ENCODE measurements at places on chromosomes 12 and 14.

DNA sequence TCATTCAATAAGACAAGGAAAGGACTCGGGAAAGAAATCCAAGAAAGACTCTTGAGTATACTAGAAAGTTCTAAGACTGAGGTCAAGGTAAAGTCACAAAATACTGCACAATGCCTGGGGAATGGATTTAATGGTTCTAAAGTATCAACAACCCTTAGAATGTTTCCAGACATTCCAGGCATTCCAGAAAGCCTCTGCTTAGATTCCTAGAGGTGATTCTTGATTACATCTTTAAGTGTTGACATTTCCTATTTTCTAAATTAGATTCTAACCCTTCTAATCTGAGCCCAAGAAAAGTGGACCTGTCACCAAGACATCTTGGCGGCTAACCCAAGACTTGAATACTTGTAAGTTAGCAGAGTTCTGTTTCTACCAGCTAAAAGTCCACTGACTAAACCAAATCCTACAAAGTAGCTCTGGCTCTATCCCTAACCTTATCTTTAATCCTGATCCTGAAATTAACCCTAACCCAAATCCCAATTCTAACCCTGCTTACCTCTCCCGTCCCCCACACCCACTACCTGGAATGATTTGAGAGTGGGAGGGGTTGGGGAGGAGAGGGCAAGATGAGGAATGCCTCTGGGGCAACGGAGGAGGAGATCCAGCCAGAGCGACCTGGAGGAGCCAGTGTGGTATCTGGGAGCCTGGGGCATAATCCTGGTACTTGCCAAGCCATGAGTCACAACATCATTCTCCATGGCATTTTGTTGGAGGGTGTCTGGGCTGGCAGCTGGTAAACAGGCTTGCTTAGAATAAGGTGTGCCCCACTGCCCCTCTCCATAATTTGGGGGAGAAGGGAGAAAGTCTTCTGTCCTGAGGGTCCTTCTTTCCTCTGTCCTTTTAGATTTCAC lies 93.4 kb upstream of the HOXC13 start:
- DNase-seq: no peak

DNA sequence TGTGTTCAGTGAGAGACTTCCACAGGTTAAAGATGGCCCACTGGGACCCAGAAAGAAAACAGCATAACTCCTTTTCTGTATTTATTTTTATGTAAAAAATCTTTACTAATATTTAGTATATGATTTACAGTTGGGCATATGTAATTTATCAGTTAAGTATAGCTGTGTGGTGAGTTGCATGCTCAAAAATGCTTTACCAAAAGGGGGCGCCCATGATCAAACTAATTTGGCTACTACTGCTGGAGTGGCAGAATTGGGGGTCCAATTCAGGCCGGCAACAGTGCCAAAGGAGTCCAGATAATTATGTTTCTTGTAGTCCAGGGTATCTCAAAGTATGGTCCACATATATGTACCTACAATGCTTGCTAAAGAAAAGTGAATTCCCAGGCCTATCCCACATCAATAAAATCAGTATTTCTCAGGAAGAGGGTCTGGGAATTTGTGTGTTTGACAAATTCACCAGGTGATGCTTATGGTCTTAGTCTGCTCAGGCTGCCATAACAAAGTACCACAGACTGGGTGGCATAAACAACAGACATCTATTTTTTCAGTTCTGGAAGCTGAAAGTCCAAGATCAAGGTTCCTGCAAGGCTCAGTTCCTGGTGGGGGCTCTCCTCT lies 152.0 kb downstream of the KTN1 start:
- peak; percentile 42 for DNase-seq

DNA sequence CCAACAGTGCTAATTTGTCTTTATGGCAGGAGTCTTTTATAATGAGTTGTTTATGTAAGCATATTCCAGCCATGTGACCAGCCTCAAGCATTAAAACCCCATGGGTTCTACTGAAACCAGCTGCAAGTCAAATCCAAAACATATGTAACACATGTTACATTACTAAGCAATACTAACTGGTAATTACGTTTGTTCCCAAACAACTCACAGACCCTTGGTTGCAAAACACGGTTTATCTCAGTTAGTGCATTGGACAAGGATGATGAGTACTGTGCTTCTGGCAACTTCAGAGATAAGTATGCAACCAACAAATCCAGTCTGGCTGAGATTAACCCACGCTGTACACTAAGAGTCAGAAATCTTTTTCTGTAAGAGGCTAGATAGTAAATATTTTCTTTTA lies 110.1 kb upstream of the FAR2 start:
- no peak for DNase-seq

- peak; percentile 87 for DNase-seq
These were observed 6.5 kb downstream of the ZBTB1 start for GRCh38 chr14:64510825-64511671.

DNA sequence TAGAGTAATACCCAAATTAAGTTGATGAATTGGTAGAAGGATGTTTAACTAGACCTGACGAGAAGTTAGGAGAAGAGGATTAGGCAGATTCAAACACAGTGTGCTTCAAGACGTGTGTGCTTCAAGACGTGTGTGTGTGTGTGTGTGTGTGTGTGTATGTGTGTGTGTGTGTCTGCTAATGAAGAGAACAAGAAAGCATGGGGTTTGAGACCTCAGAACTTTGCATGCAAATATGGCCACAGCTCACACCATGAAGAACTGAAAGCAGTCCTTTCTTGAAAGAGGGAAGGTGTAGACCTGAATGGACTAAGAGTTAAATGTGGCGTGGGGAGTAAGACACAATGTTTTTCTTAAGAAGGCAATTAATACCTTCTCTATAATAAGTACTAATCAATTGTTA lies 32.5 kb upstream of the SSPN start:
- DNase-seq: no peak

DNA sequence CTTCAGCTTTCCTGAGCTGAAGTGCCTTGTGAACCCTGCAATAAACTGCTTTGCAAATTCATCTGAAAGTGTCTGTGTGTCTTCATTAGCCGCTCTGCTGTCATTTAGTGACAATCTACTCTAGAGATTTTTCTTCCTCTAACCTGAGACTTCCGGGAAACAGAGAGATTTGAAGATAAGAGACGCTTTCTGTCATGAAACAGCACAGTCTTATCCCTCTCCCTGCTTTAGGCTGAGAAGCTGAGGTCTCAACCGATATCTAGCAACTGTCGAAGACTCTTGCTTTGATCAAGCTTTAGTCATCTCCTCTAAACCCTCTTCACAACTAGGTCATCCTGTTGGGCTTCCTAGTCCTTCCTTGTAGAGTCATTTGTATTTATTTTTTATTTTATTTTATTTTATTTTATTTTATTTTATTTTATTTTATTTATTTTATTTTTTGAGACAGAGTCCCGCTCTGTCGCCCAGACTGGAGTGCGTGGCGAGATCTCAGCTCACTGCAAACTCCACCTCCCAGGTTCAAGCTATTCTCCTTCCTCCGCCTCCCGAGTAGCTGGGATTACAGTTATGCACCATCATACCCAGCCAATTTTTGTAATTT lies 1.2 kb downstream of the RNASE2 start:
- no peak for DNase-seq

DNA sequence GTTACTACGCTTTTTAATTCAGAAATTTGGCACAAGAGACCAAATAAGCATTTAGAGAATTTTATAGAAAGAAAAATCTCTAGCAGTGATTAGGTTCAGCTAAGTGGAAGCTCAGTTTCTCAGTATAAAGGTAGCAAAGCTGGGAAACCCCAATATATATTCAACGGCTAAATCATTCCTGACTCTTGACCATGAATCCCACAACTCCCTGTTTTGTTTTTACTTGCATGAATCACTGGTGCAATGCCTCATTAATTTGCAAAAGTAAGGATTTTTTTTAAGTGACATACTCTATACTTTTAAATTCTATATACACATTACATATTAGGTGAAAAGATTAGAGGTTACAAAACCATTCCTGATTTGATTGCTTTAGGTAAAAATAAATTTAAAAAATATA lies 74.3 kb upstream of the PLEKHG7 start:
- no peak for DNase-seq

DNA sequence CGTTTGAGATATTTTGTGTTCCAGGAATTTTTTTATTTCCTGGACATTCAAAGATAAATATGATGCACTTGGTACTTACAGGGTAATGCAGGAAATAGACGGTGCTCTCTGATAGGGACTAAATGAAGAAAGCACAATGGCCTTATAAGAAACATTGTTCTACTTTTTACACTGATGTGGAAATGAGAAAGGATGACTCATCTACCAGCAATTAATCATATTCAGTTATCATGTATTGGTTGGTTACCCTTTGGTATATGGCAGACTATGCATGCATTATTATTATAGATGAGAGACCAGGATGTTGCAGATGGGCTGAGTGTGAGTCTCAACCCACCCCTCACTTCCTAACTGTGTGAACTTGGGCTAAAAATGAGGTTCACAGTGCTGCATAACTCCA lies 222.2 kb downstream of the FLRT2 start:
- no peak for DNase-seq

DNA sequence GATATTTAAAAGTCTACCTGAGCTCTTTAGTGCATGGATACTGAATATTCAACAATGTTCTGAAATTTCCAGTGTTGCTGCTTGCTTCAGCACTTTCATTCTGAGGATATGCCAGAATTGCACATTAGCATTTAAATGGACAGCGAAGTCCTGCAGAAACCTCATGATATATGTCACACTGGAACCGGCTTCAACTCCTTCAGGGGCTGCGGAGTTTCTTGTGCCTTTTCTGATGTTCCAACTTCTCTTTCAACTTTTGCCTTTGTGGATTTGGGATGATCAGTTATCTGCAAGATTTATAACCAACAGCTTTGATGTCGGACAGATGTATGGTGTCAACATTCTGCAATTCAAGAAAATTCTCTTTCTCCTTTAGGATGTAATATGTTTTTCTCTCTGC lies 142.5 kb upstream of the LMNTD1 start:
- no peak for DNase-seq

GRCh38 chr12:42396473-42397259 lies 70.7 kb downstream of the PPHLN1 start:
- no peak for DNase-seq

DNA sequence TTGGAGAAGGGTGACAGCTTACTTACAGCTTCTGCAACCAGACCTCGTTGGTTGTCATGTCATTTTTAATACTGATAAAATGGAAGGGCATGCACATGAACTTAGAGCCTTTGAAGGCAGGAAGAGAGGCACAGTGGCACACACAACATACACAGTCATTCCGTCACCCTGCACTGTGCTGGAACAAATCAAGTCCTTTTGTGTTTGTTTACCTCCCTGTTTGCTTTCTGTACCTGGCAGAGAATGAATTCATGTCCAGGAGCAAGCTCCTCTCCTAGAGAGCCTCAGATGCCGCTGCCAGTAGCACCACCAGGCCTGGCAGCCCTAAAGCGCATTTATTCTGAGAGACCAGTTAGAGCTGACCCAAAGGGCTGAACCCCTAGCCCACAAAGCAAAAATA lies 460.3 kb downstream of the EGLN3 start:
- DNase-seq: no peak

- no peak for DNase-seq
These were observed 10.9 kb upstream of the MYH7 start for GRCh38 chr14:23446291-23446851.

- no peak for DNase-seq
These were observed 77.6 kb upstream of the TMEM260 start for GRCh38 chr14:56501909-56502530.

- no peak for DNase-seq
These were observed 36.5 kb downstream of the LTBP2 start for GRCh38 chr14:74575507-74575906.
